Suprapubic skin (tissue), 4 donors: ENCODE measurements at places on chromosomes 3 and 15. TPM values are rescaled to one million over a fixed set of nuclear protein-coding genes. Genes with fewer than 3 reads are reported as not detected.

The SLC6A20 gene
- 0.42 TPM for total RNA-seq

The ROBO2 gene
- 0.95 TPM for total RNA-seq

DNA sequence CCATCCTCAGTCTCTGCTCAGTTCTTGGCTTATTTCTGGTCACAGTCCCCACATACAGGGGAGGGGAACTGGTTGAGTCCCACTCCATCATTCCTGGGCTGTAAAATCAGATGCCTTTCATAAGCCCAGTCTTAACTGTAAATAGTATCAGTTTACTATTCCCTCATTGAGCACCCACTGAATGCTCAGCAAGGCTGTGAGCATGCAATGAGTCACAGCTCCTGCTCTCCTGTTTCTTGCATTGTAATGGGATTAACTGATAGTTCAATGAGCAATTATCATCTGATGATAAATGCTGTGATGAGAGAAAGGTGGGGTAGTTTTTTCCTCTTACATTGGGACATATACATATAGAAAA lies 113.6 kb upstream of the TPM1 start:
- no peaks in the 10 kb centered on the region for H3K27me3 ChIP-seq
- H3K27ac ChIP-seq, result no peak overlapping the region
- peaks cover 13% of the 10 kb centered on the region for H3K4me1 ChIP-seq
- no peaks in the 10 kb centered on the region for H3K36me3 ChIP-seq
- DNase-seq, result no peak

DNA sequence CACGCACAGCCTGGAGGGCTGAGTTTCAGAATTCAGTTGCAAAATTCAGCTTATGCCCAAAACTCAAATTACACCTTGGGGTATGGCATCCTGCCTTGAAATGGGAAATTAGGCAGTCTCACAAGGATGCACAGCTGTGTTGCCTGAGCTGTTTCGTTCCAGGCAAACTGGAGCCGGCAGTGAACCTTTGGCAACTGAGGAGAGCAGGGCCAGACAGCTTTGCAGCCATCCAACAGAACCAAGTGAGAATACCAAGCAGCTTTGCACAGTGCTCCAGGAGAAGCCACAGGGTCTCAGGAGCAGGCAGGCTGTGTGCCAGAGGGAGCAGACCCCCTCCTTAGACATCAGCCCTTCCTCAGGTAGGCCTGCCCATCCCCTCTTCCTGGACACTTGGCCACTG lies 32.5 kb upstream of the BFSP2 start:
- no peaks in the 10 kb centered on the region for H3K36me3 ChIP-seq
- no peak for DNase-seq
- no peak overlapping the region for H3K4me3 ChIP-seq
- H3K27me3 ChIP-seq, result no peaks in the 10 kb centered on the region
- H3K4me1 ChIP-seq, result no peaks in the 10 kb centered on the region

DNA sequence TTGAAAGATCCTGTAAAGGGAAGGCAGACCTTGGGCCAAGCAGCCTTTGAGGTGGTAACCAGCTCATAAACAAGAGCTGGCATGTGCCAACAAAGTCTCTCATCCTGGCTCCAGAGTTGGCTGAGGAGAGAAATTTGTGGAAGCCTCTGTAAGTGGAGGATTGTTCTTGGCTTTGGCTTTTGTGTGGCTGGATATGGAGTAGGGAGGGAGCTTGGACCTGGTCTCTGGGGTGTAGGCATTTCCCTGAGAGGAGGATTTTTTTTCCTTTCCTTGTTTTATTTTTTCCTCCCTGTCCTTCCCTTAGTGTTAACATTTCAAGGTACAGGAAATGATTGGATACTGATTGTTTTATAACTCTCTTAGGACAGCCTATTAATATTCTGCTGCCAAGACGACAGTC lies 60.8 kb downstream of the ZNF609 start:
- H3K27ac ChIP-seq, result peak overlapping the region; percentile 60
- peak overlapping the region; percentile 3 for H3K4me3 ChIP-seq
- DNase-seq, result no peak

DNA sequence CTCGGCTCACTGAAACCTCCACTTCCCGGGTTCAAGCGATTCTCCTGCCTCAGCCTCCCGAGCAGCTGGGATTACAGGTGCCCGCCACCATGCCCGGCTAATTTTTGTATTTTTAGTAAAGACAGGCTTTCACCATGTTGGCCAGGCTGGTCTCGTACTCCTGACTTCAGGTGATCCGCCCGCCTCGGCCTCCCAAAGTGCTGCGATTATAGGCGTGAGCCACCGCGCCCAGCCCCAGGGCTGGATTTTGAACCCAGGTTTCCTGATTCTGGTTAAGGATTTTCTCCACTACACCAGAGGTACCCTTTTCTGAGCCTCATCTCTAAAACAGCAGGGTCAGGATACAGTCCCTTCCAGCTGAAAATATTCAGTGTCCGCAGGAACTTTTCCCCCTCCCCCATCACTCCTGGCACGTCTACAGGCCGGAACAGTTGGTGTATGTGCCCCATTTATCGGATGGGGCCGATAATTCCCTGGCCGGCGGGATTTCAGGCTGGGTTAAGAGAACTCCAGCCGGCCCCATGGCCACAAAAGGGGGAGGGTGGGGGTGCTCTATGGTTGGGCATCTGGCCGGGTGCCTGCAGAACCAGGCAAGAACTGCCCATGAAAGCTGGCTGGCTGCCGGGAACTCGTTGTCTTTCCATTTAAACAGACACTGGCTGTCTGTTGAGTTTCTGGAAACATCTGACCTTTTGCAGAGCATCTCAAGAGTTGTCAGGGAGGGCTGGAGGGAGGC lies 26.8 kb upstream of the SEMA4B start:
- no peak overlapping the region for H3K4me3 ChIP-seq
- peak overlapping the region; percentile 84 for H3K27ac ChIP-seq
- no peaks in the 10 kb centered on the region for H3K27me3 ChIP-seq
- DNase-seq, result peak; percentile 83

DNA sequence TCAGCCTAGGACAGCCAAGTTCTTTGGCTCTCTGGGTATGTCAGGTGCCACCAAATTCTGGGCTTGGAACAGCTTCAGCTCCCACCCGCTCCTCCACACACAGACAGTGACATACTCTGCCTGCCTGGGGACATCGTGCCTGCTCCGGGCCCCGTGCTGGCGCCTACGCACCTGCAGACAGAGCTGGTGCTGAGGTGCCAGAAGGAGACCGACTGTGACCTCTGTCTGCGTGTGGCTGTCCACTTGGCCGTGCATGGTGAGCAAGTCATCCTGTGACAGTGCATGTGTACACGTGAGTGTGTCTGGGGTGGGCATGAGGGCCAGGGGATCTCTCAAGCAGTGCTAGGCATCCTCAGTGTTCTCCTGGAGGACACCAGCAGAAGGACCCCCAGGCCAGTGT lies 922 bp downstream of the IL17RC start:
- H3K4me3 ChIP-seq, result peak overlapping the region; percentile 62
- H3K4me1 ChIP-seq, result peaks cover 53% of the 10 kb centered on the region
- H3K27ac ChIP-seq, result peak overlapping the region; percentile 92
- no peak for DNase-seq
